ENCODE measurements at places on chromosomes 6 and 20.

- DNase-seq: no peak
Measured at GRCh38 chr6:113458368-113459010, 398.7 kb upstream of the MARCKS start.

GRCh38 chr20:57092112-57092899 lies 174.1 kb downstream of the BMP7 start:
- peak; percentile 36 for DNase-seq

GRCh38 chr6:37050045-37050853 lies 44.8 kb downstream of the FGD2 start:
- peak; percentile 55 for DNase-seq

GRCh38 chr6:37956711-37957275 lies 137.3 kb downstream of the ZFAND3 start:
- no peak for DNase-seq

GRCh38 chr20:57323034-57323433 lies 6.6 kb upstream of the SPO11 start:
- no peak for DNase-seq

All from activated T-cell treated with anti-CD3 and anti-CD28 coated beads for 24 hours (primary cell).